ENCODE measurements at places on chromosomes 7 and 10.
A peak's percentile ranks its signal among the peaks of the same experiment; 100 is the strongest.

GRCh38 chr10:79449181-79450146, 4.0 kb upstream of the ZCCHC24 start:
- no peak for DNase-seq

DNA sequence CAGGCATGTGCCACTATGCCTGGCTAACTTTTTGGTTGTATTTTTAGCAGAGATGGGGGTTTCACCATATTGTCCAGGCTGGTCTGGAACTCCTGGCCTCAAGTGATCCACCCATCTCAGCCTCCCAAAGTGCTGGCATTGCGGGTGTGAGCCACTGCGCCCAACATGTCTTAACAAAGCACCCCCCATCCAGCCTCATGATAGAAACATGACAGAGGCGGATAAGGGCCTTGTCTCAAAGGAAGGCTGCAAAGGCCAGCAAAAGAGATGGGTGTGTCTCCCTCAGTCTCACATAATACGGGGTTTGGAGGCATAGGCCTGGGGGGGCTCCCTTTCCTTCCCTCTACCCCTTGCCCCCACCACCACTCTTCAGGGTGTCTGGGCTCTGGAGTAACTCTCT, 93.2 kb downstream of the SH3PXD2A start:
- no peak for DNase-seq

- no peak for DNase-seq
These were observed 135.6 kb downstream of the RPS24 start for GRCh38 chr10:78169214-78169613.

GRCh38 chr7:34900891-34901513, 136.3 kb downstream of the DPY19L1 start:
- no peak for DNase-seq

GRCh38 chr7:36456548-36456947, 66.9 kb downstream of the ANLN start:
- no peak for DNase-seq

GRCh38 chr10:85673270-85673669, 693.3 kb downstream of the GRID1 start:
- DNase-seq: no peak

DNA sequence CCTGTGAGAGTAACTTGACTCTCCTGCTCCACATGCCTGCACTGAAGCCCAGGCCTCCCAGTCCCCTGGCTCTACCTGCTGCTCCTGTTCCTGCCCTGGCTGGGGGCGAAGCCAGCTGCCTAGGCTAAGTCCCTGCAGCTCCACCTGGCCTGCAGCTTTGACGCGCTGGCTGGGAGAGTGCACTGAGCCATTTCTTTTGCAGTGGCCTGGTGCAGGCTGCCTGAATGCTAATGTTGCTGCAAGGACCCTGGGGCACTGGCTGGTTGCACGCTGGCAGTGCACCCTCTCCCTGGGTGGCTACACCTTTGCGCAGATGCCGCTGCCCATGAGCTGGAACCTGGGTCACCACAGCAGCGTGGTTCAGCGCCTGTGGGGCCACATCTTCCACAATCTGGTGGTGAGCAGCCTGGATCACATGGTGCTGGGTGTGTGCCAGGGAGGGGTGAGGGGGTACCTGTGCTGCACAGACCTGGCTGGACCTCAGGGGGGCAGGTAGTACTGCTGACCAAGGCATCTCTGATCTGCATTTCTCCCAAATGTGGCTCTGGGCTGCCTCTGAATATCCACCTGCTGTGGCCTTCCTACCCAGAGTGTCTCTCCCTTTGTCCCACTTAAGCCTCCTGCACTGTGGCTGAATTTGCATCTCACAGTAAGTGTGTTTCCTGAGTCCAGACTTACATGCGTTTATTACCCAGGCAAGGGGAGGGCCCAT, 20.0 kb downstream of the IMPDH1 start:
- no peak for DNase-seq

GRCh38 chr10:78798976-78799730, 269.6 kb upstream of the ZMIZ1 start:
- DNase-seq: no peak

- no peak for DNase-seq
These were observed 154.9 kb downstream of the SDHAF3 start for GRCh38 chr7:97272237-97272975.

DNA sequence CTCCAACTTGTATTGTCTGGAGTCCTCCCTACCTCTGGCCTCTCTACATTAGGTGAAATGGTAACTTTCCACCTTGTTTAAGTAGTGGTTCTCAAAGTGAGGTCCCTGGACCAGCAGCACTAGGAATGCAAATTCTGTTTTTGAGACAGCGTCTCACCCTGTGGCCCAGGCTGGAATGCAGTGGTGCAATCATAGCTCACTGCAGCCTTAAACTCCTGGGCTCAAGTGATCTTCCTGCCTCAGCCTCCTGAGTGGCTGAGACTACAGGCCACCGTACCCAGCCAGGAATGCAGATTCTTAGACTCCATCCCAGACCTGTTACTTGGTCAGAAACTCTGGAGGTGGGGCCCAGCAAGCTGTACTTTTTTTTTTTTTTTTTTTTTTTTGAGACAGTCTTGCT, 6.8 kb upstream of the TBL2 start:
- DNase-seq: no peak

- no peak for DNase-seq
These were observed 25.4 kb downstream of the CYP2C9 start for GRCh38 chr10:94963901-94964300.

DNA sequence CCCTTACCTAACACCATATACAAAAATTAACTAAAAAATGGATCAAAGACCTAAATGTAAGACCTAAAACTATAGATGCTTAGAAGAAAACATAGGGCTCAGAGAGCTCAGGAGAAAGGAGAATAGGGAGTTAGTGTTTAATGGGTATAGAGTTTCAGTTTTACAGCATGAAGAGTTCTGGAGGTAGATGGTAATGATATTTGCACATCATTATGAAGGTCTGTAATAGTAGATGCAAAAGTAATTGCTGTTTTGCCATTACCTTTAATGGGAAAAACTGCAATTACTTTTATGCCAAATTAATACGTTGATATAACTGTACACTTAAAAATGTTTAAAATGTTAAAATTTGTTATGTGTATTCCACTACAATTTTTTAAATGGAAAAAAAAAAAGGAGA, 39.2 kb upstream of the NANOS1 start:
- no peak for DNase-seq

DNA sequence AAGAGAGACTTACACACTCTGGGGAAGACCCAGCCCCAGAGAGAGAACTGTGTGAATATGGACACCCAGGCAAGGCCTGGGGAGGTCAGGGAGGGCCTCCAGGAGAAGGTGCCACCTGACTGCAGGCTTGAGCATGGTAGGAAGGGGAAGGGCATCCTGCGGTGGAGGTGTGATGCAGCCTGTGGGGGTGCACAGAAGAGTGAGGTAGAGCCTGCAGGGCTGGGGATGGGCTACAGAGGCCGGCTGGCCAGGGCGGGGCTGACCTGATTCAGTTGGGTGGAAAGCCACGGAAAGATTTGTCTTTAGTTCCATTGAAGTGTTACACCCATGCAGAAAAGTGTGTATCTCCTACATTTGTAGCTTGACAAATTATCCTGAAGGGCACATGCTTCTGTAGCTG, 47.6 kb downstream of the ZMIZ1 start:
- no peak for DNase-seq

GRCh38 chr7:68381731-68382130, 1216.5 kb upstream of the AUTS2 start:
- no peak for DNase-seq

DNA sequence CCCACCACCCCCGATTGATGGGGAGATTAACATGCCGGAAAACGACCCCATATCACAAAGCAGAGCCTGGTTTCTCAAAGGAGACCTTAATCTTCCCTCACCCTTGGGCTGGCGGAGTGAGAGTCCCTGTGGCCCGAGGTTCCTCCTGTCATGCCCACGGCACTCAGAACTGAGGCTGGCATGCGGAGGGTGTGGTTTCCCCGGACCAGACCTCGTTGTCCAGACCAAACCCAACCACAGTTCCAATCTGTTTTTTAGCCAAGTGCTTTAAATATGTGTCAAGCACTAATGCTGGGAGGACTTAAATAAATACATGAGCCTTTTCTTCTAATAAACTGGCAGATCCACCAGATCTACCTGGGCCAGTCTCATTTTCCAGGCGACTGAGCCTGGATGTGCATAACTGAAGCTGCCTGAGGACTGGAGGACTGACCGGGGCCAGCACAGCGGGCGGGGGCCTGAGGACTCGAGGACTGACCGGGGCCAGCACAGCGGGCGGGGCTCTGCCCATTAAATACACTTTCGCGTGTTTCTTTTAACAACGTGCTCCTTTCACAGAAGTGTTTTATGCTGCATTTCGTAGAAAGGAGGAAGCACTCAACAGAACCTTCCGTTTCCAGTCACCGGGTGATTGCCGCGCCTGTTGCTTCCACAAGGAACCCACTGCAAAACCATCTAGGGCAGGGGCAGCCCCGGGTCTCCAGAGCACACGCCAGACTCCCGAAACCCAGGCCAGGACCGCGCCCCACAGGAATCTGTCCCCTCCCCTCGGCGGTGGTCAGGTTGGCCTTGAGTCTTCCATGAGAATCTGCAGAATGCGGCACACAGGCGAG, 334.6 kb downstream of the PTPRN2 start:
- DNase-seq: no peak

DNA sequence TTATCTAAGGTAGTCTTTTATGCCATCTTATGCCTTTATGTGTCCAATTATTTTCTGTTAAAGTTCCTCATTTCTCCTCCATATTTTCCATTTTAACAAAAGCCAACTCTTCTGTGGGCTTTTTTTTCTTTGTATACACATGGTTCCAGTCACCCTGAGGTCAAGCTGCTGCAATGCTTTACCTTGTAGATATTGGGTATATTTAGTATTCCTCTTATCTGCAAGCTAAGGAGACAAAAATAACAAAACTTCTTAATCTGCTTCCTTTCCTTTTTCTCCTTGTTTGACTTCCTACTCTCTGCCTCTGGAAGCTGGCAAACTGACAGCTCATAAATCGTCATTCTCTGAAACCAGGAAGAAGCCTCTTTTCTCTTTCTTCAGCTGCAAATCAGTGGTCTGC, 885.0 kb upstream of the LRRN3 start:
- no peak for DNase-seq

DNA sequence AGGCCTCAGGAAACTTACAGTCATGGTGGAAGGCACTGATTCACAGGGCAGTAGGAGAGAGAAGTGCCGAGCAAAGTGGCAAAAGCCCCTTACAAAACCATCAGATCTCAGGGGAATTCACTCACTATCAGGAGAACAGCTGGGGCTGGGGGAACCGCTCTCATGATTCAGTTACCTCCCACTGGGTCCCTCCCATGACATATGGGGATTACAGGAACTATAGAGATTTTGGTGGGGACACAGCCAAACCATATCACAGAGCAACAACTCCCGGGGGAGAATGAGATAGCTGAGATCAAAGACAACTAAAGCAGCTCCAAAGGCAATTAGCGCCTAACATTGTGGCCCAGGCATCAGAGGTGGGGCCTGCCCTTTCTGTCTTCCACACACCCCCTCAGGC, 85.4 kb upstream of the VOPP1 start:
- no peak for DNase-seq

- DNase-seq: no peak
These were observed 4.6 kb upstream of the SPOCK2 start for GRCh38 chr10:72092987-72093386.

- DNase-seq: no peak
These were observed 247.7 kb downstream of the AHR start for GRCh38 chr7:17546189-17546588.

DNA sequence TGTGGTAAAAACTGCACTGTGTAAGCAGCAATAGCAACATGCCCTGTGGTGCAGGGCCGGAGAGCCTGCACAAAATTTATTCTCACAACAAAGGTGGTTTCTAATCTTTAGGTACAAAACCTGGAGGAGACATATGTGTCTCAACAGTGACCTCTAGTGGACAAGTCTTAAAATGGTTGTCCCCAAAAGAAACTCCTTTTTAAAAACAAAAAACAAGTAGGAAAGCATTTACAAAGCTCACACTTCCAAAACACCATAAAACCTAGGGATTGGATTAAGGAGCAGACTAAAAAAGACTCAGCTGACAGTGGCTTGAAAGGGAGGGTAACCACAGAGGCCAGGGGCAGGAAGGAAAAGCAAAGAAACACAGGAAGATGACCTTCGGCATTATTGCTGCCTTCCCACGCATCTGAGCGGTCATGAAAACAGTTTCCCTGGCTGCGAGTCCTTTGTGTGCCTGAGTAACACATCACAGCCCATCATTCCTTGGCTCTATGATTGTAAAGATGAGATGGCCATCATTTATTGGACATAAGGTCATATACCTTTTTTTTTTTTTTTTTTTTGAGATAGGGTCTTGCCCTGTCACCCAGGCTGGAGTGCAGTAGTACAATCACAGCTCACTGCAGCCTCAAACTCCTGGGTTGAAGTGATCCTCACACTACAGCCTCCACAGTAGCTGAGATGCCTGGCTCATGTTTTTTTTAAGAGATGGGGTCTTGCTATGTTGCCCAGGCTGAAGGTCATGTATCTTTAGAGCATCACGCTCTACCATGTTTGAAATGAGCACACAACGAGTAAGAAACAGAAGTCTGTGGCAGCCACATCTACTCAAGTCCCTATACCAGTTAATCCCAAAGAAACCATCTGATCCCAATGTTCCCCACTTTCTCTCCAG, 39.5 kb downstream of the RSU1 start:
- peak; percentile 4 for DNase-seq

DNA sequence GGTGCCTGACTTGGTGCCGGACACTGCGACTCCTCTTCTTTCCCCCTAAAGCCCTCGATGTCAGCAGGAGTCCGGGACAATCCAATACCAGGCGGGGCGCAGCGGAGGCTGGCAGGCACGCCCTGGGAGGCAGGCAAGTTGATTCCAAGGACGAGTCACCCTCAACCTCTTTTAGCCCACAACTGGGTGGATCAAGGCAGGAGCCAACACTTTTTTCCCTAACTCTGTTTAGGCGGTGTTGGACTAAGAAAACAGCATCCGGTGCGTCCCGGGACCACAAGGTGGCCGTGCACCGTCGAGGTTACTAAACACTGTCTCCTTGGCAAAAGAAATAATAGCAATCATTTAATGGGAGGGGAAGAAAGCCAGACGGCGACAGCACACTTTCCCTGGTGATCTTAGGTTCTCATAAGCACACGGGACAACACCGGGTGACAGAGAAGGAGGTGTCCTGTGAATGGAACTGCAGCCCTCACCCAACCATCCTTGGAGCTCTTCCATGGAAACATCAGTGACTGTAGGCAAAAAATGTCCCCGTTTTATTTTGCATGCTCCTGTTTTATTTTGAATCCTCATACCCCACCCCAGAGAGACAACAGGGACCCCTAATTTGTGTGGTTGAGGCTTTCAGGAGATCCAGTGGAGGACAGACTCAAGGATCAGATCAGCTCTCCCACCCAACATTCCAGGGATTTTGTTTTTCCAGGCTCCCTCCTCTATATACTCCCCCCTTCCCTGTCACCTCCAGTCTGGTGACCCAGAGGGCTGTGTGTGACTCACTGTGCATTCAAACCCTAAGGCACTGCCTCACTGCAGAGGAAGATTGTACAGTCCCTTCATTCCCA, 1.3 kb upstream of the CALCR start:
- DNase-seq: no peak
